ENCODE measurements at places on chromosomes 2 and 18.

DNA sequence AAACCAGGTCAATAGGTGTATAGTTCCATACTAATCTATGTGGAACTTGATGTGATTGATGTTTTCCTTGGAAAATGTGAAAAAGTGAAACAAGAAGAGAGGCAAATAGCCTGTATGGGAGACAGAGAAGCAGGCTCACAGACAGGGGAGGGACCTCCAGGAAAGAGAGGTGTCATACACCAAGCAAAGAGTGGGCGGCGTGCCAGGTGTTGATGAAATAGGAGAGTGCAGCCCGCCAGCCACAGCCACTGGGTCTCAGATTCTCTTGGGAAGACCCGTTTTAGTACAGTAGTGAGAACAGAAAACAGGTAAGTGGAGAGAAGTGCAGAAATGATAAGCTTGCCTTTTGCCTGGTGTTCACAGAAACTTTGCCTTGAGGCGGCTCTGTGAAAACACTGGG lies 301.9 kb downstream of the ZNF407 start:
- no peak for DNase-seq

DNA sequence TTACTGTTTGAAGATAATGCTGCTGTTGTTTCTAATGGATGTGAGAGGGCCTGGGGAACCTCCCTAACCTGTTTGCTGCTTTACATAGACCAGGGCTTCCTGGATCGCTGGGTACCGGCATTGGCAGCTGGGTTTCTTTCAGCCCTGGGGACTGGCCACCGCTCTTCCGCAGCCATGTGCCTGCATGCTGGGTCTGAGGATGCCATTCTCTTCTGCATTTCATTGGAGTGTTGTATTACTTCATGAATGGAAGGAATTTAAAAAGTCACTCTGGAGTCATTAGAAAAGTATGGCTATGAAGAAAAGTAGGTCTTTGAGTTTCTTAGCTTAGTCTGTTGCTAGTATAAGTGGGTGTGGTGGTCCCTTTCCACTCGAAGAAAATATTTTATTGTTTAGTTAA lies 107.3 kb upstream of the MGAT5 start:
- no peak for DNase-seq

- DNase-seq = no peak
These were observed 306.5 kb upstream of the NRP2 start for GRCh38 chr2:205375461-205376448.

GRCh38 chr2:68426848-68427579 lies 40.1 kb downstream of the FBXO48 start:
- no peak for DNase-seq

DNA sequence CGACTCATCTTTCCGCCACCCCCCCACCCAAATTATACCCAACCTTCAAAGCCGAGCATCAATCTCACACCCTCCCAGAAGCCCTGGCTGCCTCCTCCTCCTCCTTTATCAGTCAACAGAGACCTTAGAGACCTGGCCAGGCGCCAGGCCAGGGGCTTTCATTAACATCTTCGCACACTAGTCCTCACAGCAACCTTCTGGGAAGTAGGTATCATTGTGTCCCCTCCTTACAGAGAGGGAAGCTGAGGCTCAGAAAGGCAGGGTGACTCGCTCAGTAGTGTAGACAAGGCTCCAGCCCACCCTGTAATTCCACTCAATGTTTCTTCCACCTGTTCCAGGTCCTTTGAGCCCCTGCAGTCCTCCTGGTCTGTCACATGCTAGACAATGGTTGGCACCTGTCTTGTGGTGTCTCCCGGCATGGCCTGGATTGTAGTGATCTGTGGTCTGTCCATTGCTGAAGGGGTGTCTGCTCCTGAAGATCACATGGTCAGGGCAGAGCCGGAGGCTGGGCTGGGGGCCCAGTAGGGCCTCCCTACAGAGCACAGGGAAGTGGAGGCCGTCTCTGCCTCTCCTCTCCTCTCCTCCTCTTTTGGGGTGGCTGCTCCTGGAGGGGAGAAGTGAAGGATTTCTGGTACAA lies 36.0 kb downstream of the KLHL29 start:
- DNase-seq = no peak

All from NCI-H187 (cell line).